ENCODE measurements at places on chromosomes 6 and 20.

- DNase-seq, result no peak
These were observed 67.4 kb upstream of the HINT3 start for GRCh38 chr6:125888989-125889656.

DNA sequence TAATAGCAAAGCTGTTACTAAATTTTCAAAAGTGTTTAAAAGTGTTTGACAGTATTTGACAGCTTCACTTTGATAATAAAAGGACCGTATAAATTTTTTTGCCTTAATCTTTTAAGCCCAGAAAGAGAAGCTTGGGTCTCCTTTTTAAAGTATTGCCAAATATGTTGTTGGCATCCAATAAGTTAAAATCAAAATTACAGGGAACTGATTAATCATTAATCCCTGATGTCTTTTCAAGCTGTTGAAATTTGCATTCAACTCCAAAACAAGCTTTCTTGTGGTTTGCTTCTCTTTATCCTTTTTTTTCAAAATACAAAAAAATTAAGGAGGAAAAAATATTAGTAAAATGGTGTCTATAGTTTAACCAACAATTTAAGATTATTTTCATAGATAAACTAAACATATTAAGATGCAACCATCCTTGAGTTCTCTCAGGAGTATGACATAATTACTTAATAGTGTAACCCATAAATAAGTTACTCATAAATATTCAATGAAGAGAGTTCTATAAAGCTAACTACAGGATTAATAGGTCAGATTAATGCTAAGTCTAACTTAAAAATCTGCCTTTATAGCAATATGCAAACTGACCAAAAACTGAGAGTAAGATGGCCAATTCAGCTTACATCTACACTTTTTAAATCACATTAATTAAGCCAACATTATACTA is 27.0 kb upstream of the CALHM6 start:
- no peak for DNase-seq

GRCh38 chr20:32522526-32522775 is 62.7 kb downstream of the NOL4L start:
- DNase-seq, result no peak

GRCh38 chr6:151255811-151256210 is 16.0 kb downstream of the AKAP12 start:
- no peak for DNase-seq

DNA sequence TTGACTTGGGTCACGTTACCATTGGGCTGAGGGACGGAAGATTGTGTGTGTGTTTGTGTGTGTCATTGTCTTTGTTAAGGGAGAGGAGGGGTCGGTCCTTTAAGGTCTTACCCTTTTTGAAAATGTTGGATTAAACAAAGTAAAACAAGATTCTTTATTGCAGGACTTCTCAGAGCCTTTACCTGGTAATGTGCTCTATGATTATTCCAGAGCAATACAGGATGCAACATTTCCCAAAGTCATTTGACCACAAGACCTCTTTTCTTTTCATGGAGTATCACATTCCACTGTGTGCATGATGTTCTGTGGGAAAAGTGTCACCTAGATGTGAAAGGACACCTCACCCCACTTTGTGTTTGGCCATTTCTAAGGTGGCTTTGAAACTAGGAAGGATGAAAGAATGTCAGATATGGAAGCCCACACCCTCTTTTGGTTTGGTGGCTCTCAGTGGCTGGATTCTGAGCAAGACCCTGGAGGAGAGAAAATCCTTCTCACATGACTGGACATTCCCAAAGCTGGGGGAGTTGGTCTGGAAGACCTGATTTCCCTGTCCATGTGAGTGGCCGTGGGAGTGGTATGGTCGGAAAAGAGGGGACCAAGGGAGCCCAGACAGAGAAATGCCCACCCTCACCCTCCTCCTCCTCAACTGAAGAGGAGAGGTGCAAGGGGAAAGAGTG is 18.2 kb upstream of the ZNF831 start:
- DNase-seq, result no peak

DNA sequence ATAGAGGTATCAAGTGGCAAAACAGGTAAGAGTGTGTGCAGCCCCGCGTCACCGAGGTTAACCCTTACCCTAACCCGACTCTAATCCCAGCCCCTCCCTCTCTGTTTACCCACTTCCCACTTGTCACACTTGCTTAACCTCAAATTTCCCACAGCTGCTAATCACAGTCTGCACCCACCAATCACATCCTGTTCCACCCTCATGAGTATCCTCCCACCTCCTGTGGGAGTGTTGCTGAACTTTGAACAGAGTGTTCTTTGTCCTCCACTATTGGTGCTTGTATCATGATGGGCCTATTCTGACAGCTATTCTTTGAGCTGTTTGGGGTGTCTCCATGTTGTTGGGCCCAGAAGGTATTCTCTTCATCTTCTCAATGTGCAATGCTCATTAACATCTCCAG is 487.8 kb downstream of the PTPRT start:
- DNase-seq, result no peak

DNA sequence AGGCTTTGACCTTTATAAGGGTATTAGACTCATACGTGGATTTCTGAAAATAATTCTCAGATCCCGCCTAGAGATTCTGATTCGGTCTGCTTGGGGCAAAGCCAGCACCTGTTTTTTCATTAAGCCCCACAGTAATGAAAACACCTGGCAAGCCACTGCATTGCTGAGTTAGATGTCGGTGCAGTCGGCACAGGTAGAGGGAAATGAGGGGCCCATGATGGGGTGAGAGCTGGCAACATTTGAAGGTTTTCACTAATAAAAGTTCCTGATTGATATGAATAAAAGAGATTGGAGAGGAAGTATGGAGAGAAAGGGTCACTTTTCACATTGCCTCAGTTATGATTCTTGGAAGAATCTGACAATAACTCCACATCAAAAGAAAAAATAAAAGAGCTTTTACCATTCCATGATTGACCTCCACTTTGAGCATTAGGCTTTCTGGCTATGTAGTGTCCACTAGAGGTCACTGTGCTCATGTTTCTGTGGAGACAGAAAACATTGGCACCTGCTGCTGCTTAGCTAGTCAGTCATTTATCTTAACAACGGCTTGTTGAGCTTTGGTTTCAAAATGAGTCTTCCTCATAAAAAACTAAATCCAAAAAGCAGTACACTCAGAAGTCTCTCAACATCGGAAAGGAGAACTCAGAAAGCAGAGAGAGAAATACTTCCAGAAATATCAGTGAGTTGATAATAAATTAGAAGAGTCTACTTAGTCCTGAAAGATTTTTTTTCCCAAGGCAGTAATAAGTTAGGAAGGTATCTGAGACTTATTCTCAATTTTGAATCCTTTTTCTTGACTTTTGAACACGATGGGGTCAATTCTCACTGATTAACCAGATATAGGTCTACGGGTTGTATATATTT is 53.3 kb upstream of the KLHL31 start:
- no peak for DNase-seq

DNA sequence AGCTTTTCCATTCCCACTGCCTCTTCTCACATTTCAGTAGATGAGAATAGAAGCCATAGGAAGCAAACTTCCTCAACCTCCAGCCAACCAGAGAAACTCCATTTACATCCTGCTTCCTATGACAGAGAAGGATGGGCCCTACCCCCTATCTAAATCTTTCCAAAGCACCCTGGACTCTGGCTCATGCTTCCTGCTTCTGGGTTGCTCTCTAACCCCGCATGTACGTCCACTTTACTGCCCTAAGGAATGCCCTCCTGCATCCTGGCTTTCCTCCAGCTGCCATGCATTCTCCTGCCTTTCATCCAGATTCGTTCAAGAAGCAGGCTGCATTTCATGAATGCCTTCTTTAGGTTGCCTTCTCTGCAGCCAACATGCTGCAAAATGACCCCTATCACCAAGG is 91.9 kb downstream of the FAM217A start:
- no peak for DNase-seq

DNA sequence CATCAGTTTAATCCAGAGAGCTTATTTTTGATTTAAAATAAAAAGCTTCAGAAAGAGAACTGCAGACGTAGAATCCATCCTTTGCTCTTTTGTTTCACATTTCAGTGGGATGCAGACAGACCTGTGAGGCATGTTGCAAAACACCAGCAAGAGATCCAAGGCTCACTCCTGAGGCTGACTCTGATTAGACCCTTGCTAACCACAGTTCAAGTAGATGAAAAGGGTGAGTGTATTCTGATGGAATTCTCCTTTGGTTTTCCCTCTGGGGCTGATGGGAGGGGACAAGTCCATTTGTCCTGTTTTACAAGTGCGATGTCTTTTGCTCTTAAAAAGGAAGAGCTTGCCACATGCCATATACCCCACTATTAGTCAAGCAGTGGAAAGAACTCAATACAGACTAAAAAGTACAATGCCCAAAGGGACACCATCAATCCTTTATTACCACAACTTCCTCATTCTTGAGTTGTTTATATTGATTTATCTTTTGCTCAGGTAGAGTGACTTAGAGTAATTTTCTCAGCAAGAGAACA is 772.7 kb downstream of the MAFB start:
- DNase-seq, result no peak

GRCh38 chr6:127343809-127344659 is 625 bp upstream of the ECHDC1 start:
- DNase-seq, result no peak

- DNase-seq, result no peak
These were observed 13.4 kb downstream of the CST3 start for GRCh38 chr20:23624324-23624691.

GRCh38 chr20:55760586-55760985 is 244.7 kb downstream of the CBLN4 start:
- no peak for DNase-seq

DNA sequence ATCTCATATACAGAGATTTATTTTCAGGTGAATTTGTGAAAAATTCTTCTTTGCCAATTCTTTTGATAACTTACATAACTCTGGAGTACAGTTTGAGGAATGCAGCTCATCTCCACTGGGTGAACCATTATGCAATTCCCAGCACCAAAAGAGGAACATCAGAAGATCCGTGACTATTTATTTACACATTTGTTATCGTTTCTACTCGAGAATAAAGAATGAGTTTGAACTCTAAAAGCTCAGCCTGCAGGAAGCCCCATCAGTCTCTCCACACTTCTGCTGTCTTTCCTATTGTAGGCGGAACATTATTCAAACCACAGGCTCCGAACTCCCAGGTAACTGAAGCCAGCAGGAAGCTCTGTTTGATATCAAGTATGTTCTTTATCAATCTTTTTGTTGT is 95.9 kb upstream of the IFNGR1 start:
- DNase-seq, result no peak

DNA sequence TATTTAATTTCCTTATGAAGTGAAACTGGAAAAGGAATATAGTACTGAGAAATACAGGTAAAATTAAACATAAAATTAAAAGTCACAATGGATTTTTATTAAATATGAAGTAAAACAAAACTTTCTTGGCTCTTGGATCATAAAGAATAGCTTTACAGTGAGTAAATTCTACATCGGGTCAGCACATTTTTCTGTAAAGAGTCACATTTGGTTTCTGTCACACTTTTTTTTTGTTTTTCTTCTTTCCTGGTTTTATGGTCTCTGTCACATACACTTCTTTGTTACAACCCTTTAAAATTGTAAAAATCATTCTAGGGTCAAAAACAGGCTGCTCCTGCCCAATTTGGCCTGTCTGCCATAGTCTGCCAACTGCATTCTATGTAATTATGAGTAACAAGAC is 254.4 kb upstream of the POU3F2 start:
- DNase-seq, result no peak

GRCh38 chr6:151811081-151811480 is 3.6 kb downstream of the ESR1 start:
- no peak for DNase-seq

DNA sequence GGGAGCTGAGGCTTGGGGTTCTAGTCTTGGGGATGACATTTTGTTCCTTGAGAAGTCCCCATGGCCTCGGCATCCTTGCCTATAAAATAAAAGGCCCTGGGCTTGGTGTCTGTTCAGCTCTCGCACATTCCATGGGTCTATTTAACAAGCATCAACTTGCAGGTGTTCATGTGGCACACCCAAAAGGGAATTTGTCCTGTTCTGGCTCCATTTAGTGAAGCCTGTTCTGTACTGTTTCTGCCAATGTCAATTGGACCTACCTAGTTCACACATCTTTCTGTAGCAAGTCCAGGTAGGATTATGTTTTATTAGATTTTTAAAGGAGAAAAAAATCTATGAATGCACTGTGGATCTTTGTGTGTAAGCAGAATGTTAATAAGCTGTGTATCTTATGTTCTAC is 262.0 kb downstream of the HIVEP2 start:
- no peak for DNase-seq

DNA sequence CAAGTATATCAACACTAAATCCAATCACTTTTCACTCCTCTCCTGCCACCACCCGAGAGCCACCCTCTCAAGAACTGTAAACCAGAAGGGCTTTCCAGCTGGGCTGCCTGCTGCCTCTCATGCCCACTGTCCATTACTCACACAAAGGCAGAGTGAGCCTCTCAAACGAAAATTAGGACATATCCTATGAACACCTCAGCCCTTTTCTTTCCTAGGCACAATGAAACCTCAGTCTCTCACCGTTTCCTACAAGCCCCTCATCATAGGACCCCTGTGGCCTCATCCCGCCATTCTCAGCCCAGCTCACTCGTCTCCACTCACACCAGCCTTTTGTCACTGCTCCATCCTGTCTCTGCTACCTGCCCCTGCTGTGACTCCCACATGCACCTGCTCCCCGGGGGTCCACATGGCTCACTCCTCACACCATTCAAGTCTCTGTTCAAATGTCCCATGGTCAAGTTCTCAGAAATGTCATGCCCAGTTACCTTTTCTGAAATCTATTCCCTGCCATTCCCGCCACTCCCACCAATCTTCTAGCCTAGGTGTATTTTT is 7.4 kb downstream of the HLA-F start:
- DNase-seq, result no peak

GRCh38 chr20:50750145-50750671 is 18.8 kb downstream of the PARD6B start:
- DNase-seq, result no peak

- DNase-seq, result no peak
These were observed 5.8 kb downstream of the POLR1C start for GRCh38 chr6:43522547-43523261.

All from 8988T (cell line).